ENCODE measurements at places on chromosomes 2 and 18.

DNA sequence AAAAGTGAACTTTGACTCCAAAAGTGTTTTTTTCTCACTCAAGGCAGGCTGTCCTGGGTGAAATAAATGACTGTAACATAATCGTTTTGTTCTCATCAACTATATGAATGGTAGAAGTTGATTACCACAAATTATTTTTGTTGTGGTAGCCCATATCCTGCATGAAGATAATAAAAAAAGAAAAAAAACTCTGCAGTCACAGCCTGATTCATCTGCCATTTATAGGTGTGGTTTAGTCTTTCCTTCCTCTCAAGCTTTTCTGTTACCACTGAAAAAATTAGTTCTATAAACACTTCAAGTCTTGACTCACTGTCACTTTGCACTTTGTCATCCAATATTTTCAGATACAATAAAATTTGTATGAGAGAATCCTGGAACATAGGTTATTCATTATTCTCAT, 522.0 kb downstream of the PLCL1 start:
- DNase-seq, result no peak

DNA sequence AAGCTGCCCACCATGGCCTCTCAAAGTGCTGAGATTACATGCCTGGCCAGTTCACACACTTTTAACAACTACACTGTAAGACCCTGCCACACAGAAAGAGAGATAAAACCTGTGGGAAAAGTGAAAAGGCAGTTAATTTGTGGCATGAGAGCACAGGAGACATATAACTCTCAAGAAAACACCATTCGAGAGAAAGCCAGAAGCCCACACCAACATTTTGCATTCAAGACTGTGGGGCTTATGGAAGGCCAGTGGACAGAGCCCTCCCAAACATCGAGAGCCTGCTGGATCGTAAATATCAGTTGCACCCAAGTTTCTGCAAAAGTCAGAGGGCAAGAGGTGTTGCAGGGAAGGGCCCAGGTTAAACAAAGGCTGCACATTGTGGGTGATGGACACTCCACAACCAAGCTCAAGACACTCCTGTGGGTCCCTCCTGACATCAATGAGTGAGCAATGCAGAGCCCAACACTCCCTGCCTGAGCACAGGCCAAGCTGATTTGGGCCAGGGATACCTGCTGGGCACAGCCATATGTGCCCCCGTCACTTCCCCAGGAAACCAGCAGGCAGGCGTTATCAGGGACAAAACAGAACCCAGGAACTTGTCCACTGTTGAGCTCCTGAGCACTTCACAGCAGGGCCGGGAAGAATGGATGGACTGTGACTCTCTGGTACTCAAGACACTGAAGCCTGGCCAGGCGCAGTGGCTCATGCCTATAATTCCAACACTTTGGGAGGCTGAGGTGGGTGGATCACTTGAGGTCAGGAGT, 114.4 kb downstream of the ZFP36L2 start:
- DNase-seq, result no peak

GRCh38 chr2:37849911-37850310, 75.2 kb upstream of the RMDN2 start:
- no peak for DNase-seq

DNA sequence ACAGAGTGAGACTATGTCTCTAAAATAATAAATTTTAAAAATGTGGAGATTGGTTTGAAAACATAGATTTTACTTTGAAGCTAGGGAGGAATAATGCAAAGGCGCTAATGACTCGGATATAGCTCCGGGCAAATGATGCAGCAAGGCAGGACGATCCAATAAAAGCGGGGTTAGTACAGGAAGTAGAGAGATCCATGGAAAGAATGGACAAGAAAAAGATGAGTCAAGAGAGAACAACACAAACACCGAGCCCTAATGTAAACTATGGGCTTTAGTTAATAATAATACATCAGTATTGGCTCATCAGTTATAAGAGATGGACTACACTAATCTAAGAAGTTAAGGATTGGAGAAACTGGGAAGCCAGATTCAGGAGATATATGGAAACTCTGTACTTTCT, 74.5 kb downstream of the QPCT start:
- no peak for DNase-seq

DNA sequence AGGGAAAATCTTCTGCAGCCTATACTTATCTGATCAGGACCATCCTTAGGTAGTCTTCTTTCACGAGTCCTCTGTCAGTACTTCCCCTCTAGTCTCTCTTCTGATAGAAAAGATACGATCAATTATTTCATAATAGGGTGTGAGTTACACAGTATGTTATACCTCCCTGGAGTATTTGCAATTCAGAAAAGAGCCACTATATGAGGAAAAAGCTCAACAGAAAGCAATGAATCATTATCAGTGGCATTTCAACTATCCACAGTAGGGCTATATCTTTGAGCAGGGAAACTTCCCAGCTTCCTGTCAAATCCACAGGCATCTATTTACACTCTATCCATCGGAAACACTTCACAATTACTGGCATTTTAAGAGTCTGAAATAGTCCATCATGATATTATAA, 105.3 kb upstream of the ACVR2A start:
- no peak for DNase-seq

GRCh38 chr18:48312066-48312465, 97.1 kb downstream of the ZBTB7C start:
- DNase-seq, result no peak

GRCh38 chr18:58495634-58496033, 133.3 kb downstream of the ALPK2 start:
- DNase-seq, result no peak

DNA sequence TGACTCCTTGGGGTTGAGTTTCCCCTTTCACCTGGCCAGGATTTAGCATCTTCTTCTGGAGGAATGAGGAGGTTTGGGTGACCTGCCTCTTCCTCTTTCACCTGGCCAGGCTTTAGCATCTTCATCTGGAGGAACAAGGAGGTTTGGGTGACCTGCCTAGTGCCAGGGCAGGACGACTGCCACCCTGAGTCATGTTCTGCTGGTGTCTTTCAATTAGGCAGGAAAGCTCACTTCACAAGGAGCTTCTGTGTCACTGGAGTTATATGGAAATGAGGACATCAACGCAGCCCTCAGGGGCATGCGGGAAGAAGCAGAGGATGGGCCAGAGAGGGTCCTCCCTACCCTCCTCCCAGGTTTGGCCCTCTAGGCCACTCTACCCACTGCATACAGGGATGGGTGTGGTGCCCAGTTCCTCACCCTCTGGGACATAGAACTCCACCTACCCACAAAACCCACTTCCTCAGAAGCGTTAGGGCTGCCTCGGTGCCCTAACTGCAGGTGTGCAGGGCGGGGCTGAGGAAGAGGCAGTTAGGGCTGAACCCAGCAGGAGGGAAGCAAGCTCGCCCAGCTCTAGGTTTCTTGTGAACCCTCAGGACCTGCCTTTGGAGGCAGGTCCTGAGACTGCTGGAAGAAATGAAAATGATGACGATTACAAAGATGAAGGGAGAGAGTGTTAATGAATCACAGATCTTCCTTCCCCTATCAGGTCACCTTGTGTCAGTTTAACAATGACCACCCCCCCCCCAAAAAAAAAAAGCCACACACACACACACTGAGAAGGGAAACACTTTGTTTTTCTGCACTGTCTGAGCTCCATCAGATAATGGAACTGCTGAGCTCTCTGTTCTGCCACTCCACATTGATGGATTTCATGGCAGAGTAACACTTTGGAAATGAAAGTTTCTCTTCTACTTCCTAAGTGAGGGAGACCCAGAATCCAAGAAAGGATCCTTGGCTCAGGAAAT, 71.0 kb downstream of the ARL4C start:
- peak; percentile 57 for DNase-seq

DNA sequence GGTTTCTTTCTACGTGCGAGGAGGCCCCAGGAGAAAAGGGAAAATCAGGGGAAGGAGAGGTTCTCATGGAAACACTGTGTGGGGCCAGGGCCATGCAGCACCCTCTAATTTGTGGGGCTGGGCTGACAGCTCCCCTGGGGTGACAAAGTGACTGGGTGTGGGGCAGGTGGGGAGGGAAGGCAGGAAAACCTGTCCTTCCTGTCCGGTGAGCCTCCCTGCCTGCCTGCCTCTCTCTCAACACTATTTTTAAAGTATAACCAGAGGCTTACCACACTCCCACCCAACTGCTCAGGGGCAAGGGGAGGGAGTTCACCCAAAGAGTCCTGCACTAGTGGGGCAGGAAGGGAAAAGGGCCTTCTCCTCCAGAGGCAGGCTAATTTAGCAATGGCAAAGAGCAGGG, 10.5 kb upstream of the EPAS1 start:
- no peak for DNase-seq

- DNase-seq, result no peak
Observed at GRCh38 chr2:131056204-131056931, 36.9 kb downstream of the FAM168B start.

DNA sequence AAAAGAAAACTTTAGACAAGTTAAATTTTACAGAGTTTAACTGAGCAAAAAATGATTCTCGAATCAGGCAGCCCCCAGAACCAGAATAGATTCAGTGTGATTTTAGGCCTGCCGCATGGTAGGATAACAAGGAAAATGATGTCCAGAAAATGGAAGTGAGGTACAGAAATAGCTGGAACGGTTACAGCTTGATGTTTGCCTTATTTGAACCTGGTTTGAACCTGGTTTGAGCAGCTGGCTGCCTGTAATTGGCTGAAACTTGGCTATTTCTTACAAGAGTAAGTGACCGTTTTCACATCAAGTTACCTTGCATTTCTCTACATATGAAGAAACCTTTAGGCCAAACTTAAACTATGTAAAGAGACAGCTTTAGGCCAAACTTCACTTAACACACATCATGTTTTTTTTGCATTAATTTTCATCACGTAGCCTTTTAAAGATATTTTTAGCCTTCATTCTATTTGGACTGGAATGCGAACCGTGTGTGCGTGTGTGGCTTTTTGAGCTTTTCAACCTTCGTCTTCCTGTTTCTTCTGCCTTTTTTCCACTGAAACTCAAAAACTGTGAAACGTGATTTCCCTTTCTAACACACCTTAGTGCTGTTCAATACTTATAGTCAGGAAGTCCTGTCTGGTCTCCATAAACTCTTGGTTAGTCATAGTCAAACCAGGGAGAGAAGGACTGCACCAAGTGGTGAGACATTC, 4.5 kb upstream of the POLE4 start:
- DNase-seq, result no peak

GRCh38 chr2:29050591-29050990, 23.7 kb downstream of the PCARE start:
- no peak for DNase-seq

DNA sequence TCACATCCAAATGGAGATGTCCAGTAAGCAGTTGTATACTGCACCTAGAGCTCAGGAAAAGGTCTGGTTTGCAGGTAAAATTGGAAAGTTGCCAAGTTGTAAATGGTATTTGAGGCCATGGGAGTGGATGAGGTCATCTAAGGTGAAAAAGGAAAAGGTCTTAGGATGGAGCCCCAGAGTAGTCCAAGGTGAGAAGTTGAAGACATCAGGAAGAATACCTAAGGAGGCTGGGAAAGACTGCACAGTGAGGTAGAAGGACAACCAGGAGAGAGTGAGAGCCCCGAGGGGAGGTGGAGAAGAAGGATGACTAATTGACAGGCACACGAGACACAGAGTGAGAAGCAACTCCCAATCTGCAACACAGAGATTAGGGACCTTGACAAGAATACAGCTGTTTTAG, 10.7 kb downstream of the DPP4 start:
- DNase-seq, result no peak

DNA sequence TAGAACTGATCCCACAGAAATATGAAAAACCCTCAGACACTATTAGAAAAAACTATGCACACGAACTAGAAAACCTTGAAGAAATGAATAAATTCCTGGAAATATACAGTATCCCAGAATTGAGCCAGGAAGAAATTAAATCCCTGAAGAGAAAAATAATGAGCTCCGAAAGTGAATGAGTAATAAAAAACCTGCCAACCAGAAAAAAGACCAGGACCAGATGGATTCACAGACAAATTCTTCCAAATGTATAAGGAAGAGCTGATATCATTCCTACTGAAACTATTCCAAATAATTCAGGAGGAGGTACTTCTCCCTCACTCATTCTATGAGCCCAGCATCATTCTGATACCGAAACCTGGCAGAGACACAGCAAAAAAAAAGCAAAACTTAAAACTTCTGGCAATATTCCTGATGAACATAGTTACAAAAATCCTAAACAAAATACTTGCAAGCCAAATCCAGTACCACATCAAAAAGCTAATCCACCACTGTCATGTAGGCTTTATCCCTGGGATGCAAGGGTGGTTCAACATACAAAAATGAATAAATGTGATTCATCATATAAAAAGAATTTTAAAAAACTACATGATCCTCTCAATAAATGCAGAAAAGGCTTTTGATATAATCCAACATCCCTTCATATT, 1397.6 kb upstream of the DDX18 start:
- DNase-seq, result no peak

GRCh38 chr2:18545384-18545783, 15.1 kb downstream of the RDH14 start:
- DNase-seq, result no peak

- no peak for DNase-seq
Observed at GRCh38 chr2:233164967-233165366, 86.5 kb upstream of the ATG16L1 start.

DNA sequence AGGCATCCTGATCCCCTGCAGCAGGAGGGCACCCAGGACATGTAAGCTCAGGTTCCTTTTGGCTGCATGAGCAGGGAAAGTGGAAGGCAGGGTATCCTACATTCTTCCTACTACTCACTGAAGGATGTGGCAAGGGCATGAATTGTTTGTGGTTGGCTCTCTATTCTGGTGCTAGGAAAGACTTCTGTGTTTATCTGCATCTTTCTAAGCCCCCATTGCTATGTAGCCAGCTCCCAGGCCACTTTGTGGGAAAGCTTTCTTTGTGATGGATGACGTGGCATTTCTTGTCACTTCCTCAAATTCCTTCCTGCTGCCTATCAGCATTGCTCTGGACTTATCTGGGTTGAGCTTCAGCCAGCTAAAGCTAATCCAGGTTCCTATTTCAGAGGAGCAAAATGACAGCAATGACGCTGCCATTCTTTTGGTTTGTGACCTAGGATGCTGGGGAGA, 46.2 kb downstream of the MEIS1 start:
- no peak for DNase-seq

- DNase-seq, result no peak
Observed at GRCh38 chr18:33404244-33404873, 36.2 kb downstream of the CCDC178 start.

DNA sequence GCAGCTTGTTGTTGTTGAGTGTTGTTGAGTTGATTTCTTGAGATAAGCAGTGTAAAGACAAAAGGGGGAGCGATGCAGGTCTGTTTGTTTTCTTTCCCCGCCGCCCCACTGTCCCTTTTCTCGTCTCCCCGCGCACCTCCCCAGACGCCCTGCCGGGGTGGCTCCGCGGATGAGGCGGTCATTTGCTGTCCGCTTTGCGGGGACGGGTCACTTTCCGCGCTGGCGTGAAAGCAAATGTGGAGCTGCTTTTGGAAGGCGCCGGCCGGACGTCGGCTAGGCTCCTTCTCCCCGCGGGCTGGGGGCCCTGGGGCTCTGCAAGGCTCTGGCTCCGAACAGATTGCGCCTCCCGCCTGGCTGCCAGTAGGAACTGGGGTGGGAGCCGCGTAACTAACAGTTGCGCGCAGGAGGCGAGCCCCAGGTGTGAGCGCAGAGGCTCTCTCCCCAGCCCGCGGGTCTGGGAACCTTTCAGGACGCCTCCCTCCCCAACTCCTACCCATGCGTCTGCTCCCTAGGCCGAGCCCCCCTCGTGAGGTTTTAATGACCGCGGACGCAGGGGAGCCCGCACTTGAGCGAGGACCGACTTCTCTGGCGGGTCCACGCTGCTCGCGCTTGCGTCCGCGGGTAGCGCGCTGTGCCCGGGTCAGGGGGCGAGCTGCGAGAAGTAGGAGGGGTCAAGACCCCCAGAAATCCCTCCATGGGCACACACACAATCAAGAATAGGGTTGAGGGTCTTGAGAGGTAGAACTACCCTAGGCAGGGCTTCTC, 146.6 kb downstream of the MEIS1 start:
- DNase-seq, result no peak

Measured in activated CD8-positive, alpha-beta memory T cell treated with anti-CD3 and anti-CD28 coated beads for 1 hour (primary cell).